A549 (cell line): ENCODE measurements at places on chromosomes 3 and 15. TPM values are rescaled to one million over a fixed set of nuclear protein-coding genes. Genes with fewer than 3 reads are reported as not detected.

The SMAD6 gene
- 40.5 to 46.7 TPM (median 46.6 TPM) in 3 replicates for polyA plus RNA-seq

The GFM1 gene
- 47.0 to 50.9 TPM (median 48.8 TPM) in 3 replicates for polyA plus RNA-seq

The ADGRG7 gene
- polyA plus RNA-seq = not detected in 3 replicates

The XYLB gene
- polyA plus RNA-seq = 4.4 to 4.9 TPM (median 4.8 TPM) in 3 replicates
